ENCODE measurements at places on chromosomes 1 and 21.

DNA sequence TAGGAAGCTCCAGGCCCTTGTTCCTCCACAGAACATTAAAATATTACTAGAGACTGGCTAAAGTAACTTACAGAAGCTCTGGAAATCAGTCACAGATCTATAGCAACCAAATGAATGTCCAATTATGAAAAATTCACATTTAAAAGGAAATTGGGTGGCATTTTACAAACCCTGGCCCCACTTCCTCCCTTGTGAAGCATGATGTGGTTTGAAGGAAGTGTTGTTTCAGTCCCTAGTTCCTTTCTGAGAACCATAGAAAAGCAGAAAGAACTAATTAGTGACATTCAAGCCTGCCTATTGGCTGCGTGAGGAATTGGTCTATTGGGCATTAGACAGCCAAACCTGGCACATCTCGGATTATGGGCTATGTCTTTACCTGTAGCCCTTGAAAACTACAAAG is 649.7 kb upstream of the NEGR1 start:
- DNase-seq, result no peak

DNA sequence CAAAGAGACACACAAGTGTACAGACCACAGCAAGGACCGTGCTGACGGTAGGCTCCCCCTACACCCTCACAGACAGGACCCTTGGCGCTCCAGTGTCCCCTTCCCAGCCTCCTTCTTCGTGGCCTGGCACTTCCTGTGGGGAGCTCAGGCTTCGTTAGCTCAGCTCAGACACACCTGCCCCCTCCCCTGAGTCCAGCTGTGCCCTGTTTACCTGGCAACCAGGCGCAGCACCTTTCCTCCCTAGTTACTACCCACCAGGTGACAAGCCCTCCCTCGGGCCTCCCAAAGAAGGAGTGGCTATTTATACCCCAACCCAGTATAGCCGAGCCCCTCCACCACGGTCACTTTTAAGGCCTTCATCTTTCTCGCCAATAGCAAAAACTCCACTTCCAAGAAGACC is 4.7 kb downstream of the CELF3 start:
- no peak for DNase-seq

DNA sequence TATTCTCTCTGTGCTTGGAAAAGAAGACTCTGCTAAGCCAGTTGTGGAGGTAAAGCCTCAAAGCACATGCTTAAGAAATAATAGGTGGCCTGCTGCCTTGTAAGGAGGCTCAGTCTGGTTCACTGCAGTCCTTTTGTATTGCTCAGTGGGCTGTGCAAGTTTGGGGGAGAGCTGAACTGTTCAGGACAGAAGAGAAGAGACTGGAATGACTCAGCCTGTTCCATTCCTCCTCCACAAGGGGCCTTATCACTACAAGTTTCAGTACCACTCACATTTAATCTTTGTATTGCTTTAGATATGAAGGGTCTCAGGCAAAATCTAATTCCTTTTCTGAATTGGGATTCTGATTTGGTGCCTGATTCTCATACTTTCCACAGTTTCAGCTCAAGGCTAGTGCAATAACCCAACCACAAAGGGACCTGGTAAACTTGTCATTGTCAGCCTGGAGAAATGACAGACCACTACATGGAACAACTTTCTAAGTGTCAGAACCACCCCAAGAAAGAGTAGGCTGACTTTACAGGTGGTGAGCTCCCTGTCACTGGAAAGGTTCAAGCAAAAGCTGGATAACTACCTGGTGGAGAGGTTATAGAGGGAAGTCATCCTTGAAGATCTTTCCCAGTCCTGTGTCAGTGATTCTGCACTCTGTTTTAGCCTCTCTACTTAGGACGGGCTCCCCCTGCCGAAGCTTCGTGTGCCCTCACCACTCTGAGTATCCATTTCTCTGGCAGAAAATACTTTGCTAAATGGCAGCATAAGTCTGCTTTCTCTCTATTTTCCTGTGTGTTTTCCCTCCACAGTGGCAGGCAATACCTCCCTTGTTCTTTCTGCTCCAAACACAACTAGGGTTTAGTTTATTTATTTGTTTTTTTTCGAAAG is 162.9 kb upstream of the GJB5 start:
- no peak for DNase-seq

DNA sequence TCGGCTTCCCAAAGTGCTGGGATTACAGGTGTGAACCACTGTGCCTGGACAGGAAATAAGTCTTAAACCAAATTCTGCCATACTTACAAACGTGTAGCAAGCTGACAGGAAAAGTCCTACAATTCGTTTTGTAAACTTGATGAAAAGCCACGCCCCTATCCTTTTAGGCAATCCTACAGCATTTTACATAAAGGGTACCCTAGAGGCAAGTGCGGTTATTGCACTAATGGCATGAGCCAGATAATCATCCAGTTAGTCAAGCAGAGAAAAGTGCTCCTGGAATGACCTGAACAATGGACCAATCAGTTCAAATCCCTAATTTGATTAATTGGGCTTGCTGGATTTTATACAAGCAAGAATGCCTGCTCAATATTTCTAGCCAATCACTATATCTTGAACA is 338.2 kb downstream of the KIF26B start:
- no peak for DNase-seq

GRCh38 chr1:24692351-24692980 is 49.4 kb downstream of the SRRM1 start:
- no peak for DNase-seq

DNA sequence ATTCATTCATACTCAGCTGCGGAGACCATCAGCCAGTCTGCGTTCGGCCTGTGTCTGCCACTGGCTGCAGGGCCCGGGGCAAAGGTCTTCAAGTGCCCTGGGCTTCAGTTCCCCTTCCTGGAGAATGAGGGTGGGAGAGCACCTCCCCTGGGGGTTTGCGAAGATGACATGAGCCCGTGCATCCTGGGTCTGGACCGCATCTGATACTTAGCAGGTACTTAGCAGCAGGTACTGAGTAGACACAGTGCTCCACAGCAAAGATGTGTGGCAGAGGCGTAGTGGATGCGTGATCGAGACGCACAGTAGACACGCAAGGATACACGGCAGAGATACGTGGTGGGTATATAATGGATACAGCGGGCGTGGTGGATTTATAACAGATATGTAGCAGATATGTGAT is 51.3 kb downstream of the PRKCZ start:
- DNase-seq, result no peak

GRCh38 chr1:67755619-67756018 is 70.6 kb downstream of the GADD45A start:
- no peak for DNase-seq

GRCh38 chr1:231853588-231854207 is 227.1 kb downstream of the DISC1 start:
- DNase-seq, result no peak

GRCh38 chr1:38929054-38929453 is 12.6 kb downstream of the RHBDL2 start:
- DNase-seq, result no peak

DNA sequence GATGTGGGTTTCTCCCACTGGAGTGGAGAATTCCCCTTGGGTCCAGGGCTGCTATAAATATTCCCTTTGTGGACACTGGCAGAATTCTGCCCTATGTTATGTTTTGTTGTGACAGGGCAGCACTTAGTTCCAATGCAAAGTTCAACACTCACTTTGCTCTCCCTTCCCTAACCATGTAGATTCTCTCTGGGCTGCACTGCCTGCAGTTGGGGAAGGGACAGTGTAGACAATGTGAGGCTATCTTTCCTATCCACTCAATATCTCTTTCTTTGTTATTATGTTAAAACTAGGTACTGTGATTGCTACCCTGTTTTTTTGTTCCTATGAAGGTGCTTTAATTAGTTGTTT is 19.6 kb downstream of the GPR88 start:
- no peak for DNase-seq

- no peak for DNase-seq
Measured at GRCh38 chr1:11684070-11684469, 3.1 kb upstream of the MAD2L2 start.

DNA sequence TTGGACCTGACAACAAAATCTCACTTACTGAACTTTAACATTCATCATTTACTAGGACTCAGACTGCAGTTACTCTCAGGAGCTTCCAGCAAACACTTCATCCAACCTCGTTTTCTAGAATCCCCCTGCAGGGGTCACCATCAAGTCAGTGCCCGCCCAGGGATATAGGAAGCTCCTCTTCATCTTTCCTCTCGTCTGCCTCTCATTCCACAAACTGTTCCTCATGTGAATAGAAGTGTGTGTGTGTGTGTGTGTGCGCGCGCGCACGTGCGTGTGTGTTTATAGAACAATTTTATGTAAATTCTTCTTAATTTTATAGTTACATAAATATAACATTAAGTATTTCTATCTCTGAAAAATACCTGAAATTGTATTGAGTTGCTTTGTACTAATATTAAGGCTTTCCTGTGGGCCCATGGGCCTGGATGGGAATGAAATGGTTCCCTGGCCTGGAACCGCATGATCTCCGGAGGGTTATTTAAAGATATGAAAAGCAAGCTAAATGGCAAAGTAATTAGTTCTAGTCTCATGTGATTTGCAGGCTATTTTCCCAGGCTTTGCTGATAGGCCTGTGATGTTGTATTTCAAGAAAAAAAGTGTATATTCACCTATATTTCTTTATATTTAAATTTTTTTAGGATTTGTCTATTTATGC is 21.7 kb upstream of the ABCD3 start:
- DNase-seq, result no peak

- DNase-seq, result no peak
Measured at GRCh38 chr1:149949911-149950310, 13.2 kb upstream of the MTMR11 start.

GRCh38 chr1:37476460-37477197 is 2.2 kb downstream of the ZC3H12A start:
- DNase-seq, result peak; percentile 21

DNA sequence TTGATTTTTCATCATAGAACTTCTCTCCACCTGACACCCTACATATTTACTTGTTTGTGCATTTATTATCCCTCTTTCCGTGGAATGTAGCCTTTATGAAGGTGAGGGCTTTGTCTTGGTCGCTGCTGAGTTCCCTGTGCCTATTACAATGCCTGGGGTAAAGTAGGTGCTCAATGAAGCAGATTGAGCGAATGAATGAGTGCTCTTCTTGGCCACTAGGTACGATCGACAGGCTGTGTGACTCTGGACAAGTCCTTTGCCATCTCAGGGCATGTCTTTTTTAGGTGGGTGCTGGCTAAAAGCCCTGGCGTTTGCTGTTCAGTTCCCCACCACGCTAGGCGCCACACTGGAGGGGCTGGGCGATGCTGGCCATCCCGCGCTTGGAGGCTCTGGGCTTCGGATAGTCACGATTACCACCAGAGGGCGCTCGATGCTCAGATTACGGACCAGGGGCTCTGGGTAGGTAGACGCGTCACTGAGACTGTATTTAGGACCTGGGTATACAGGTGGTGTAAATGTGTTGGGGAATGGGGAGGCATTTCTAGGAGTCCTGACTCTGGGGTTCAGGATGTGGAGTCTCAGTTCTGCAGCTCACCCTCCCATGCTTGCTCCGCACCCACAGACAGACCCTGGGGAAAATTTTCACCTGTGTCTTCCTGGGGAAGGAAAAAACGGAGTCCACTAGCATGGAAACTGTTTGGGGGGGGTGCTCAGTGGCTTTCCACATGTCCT is 71.0 kb upstream of the CSF3R start:
- no peak for DNase-seq

- DNase-seq, result no peak
Measured at GRCh38 chr1:172172352-172172831, 248.1 kb upstream of the C1orf105 start.

DNA sequence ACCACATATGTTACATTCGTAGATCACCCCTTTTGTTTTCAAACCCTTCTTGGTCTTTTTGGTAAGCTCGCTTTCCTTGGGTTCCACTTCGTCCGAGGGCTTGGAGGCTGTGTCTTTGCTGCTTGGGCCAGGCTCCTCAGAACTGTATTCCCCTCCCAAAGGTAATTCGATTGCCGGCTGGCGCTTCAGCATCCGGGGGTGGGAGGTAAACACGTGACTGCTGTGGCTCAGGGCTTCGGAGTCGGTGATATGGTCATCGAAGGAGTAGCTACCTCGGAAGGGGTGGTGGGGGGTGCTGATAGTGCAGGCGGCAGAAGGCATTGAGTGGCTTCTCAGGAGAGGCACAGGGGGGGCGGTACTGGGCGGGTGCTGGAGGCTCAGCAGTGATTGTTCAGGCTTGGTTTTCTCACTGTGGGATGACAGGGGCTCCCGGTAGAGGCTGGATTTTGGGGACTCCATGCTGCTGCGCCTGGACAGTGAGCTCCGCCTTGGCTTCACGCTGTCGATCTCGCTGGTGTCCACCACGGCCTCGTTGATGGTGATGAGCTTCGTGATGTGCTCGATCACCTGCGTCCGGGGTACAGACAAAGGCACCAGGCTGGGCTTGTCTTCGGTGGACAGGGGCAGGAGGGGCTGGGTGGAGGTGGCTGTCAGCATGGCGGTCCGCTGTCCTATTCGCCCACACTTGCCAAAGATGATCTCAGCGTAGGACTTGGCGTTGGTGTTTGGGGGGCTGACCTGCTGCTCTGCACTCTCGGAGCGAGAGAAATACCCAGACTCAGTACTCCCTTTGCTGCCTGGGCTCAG is 98.6 kb upstream of the EDN2 start:
- DNase-seq, result no peak

DNA sequence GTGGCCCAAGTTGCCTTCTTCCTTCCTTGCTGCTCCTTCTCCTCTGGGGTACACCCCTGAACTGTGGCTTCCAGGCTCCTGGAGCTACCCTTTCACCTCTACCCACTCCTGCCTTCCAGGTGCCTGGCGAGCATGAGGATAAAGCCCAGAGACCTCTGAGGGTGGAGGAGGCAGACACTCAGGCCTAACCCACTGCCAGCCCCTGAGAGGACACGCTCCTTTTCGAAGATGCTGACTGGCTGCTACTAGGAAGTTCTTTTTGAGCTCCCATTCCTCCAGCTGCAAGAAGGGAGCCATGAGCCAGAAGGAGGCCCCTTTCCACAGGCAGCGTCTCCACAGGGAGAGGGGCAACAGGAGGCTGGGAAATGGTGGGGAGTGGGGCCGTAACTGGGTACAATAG is 15.6 kb downstream of the RHBG start:
- DNase-seq, result no peak

GRCh38 chr1:65310078-65310587 is 790 bp downstream of the DNAJC6 start:
- peak; percentile 74 for DNase-seq

DNA sequence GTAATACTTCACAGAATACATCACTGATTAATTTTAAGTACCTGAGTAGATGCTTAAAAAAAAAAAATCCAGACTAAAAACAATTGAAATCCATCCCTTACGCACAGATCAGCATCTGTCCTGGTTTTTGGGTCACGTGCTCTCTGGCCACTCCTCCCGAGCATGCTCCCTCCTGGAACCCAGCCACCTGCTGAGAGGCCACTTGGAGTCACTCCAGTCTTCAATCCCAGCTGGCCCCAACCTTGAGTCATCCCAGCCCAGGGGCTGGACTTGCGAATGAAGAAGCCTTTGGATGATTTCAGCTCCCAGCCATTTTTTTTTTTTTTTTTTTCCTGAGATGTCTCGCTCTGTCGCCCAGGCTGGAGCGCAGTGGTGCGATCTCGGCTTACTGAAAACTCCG is 8.9 kb downstream of the MAP1LC3C start:
- no peak for DNase-seq

DNA sequence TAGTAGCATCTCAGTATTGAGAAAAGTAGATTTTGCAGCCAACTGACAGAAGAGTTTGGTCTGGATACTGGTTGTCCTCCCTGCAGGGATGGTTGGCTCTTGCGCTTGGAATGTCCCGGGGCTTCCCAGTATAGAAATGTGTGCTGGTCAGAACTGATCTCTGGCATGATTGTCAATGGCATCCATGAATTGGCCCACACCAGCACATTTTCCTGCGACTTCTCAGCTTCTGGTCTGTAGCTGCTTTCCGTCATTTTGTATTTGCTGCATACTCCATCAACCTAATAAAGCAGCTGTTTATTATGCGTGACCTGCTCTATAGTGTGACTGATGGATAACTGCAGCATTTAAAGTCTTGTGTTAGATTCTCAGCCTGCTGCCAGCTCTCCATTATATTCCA is 203.7 kb downstream of the S1PR1 start:
- DNase-seq, result no peak
